ENCODE measurements at places on chromosomes 3 and 15.
A peak's percentile ranks its signal among the peaks of the same experiment; 100 is the strongest.

DNA sequence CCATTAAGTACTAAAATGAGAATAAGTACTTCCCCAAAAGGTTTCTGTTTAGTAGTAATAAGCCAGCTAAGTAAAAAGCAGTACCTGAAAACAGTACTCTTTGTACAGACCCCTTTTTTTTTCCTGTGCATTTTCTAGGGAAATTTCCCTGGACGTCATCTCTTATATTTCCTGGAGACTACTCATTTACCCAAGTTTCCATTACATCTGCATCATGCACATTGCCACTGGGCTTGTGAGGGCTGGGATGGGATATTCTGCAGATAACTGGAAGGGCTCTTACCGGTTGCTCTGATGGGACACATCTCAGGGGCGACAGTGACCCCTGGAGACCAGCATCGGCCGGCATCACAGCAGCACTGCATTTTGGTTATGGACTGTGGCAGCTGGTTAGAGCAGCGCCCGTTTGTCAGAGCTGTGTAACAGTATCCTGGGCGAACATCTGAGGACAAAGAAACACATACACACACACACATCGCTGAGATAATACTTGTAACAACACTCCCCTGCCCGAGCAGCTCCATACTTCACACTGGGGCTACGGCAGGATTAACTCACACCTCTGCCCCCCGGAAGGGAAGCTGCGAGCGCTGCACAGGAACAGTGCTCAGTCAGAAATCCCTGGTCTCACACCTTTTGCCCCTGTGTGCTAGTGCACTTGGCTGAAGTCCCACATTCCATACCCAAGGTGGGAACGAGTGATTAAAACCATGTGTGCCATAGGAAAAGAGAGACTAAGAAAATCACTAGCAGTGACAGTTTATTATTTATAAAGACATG is 124.9 kb downstream of the FBN1 start:
- DNase-seq: no peak

DNA sequence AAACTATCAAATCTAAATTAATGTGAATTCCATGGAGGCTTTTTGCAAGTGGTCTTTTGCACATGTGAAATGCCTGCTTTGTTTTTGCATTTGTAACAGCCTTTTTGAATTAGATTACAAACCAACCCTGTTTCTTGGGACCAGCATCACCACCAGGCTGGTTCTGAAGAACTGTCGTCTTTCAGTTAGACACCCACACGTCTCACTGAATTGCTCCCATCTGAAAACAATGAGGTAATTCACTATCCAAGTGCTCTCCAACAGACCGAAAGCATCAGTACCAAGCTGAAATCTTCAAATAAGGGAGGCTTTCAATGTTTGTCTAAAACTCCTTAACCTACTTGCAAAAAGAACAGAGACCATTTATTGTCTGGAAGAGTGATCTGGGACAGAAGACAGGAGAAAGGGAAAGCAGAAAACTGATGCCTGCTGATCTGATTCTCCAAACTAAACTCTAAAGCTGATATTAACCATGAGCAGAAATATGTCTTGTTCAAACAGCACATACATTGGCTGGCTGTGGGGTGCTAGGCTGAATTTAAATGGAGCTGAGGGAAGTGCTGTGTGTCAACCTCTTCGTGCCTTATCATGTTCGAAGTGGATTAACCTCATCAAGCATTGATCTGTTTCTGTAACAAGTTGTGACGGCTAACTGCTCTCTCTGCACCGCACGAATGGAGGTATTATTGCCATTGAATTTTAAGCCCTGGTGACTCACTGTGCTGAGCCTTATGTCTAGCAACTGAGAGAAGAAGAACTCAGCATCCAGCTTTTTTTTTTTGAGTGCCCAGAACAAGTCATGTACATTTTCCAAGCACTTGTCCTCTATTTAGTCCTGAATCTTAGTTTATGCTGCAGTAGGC is 213.7 kb upstream of the P2RY1 start:
- no peak for DNase-seq

GRCh38 chr15:60779718-60780503 is 301.0 kb upstream of the ICE2 start:
- no peak for DNase-seq

GRCh38 chr3:100339786-100340185 is 5.2 kb downstream of the NIT2 start:
- DNase-seq: no peak

- no peak for DNase-seq
Observed at GRCh38 chr3:57852896-57853295, 96.8 kb downstream of the SLMAP start.

DNA sequence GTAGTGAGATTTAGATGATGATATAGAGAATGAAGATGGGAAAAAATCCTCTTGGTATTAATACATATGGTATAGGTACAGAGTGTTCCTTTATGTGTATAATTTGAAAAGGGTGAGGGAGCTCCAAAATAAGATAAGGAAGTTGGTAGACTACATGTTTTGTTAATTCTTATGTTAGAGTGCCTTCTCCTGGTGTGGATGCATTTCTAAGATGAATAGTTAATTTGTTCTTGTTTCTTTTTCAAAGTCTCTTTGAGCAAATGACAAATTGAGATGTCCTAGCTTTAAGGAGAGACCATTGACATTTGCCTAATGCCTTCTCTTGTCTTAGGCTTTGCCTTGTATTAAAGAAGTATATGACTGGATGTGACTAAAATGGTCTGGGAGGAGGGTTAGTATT is 34.1 kb downstream of the AKAP13 start:
- DNase-seq: peak; percentile 36

GRCh38 chr3:189094539-189094938 is 77.2 kb upstream of the TPRG1 start:
- no peak for DNase-seq

DNA sequence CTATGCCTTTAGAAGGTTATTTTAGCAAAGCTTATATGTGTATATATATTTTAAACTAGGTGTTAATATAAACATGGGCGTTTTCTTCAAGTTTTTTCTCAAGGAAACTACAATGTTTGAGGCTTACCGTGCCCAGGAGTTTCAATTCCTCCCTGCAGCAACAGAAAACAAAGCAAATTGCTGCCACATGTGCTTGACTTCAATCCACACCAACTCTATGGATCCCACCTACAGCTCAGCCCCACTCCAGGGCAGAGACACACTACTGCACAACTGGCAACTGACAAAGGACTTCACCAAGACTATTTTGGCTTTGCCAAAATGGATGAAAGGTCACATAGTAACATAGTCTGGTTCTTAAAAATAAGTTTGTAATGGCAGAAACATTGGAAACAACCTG is 346.6 kb downstream of the ERC2 start:
- DNase-seq: no peak

- no peak for DNase-seq
Observed at GRCh38 chr3:171327441-171328174, 132.6 kb downstream of the TNIK start.

DNA sequence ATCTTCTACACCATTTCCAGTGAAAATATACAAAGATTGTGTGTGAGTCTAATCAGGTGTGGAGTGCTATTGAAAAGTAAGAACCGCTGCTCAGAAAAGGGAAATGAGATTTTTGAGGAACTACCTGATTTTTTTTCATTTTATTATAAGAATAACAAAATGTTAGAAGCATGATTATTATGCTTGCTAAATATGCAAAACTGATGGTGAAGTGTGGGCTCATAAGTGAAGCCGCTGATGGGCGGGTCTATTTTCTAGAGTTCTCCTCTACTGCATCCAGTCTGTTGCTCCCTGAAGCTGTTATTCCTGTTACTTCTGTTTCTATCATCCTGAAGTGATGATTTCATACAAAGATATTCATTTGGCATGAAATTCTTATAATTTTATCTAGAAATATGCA is 612.0 kb downstream of the CADM2 start:
- no peak for DNase-seq

- DNase-seq: no peak
Observed at GRCh38 chr15:37814847-37815515, 119.5 kb upstream of the TMCO5A start.

DNA sequence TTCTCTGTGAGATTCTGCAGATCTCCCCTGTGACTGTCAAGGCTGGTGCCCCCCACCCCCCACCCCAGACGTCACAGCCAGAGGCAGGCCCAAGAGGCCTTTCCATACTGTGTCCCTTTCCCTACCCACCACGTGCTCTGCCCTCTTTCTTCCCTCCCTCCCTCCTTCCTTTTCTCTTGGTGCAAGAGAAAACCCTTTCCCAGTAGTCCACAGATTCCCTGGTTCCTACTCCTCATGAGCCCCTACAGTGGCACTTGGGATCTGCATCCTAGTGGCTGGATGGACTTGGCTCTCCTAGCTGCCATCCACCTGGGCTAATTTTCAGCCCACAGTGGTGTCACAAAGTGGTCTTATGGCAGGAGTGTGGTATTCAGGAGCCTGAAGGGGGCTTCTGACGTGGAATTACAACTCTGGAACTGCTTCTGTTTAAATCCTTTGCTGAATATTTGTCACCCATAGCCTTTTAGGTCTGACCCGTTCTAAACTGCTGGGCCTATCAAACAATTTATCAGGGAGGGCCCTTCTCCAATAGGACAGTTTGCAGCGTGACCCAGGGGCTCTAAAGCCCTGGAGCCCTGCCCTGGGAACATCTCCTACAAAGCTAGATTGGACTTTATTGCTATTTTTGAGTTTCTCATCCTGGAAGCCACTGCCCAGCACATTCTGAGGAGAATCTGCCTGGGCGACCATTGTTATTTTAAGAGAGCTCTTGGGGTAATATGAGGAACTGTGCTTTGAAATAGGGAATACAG is 35.3 kb downstream of the KLF13 start:
- no peak for DNase-seq

DNA sequence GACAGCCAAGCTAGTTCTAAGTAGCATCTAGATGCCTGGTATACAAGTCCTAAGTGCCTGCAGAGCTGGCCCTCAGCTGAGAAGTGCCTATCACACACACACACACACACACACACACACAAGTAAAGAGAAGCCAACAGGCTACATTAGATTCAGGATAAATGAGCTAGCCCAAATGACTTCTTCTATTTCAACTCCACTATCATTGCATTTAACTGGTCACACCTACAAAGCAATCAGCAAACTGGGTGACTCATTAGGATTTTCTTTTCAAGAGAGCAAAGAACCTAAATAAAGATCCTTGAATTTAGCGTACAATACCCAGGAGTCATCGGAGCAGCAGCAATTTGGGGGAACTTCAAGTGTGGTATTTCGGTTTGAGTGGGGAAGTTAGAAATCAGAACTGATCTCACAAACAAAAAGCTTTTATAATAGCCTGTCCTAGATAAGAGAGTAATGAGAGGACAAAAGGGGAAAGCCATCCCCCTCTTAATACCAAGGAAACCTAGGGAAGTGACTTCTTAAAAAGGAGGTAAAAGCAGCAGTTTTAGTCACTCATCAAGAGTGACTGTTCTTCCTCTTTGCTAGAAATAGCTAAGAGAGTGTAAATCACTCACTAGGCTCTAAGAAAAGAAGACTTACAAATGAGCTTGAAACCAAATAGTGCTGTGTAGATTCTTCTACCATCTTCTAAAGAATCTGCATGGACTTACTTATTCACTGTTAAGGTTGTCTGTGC is 112.7 kb downstream of the TNIK start:
- no peak for DNase-seq

DNA sequence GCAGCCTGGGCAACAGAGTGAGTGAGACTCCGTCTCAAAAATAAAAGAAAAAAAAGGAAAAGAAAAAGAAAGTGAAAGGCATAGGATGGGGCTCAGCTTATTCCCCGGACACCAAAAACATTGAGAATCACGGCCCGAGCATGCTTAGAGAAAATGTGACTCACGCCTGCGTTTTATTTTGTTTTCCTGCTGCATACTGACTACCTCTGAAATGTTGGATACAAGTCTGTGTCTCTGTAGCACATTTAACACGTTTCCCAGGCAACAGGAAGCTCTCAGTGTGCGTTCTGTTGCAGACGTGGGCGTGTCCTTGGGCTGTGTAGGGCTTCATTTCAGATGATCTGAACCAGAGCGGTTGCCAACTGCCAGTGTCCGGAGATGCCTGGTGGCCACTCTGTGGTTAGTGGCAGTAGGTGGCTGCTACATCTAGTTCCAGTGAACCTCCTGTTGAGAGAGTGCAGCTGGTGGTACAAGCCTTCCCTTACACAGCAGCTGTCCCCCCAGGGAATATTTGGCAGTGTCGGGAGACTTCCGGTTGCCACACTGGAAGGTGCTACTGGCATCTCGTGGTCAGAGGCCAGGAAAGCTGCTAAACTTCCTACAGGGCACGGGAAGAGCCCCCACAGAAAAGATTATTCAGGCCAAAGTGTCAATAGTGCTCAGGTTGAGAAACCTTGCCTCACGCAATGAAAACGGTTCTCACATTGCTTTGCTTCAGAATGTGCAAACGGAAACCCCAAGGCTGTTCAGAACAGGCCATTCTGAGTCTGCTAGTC is 3.0 kb downstream of the SLC51A start:
- peak; percentile 84 for DNase-seq

- DNase-seq: no peak
Observed at GRCh38 chr15:71411538-71412482, 296.5 kb downstream of the THSD4 start.

DNA sequence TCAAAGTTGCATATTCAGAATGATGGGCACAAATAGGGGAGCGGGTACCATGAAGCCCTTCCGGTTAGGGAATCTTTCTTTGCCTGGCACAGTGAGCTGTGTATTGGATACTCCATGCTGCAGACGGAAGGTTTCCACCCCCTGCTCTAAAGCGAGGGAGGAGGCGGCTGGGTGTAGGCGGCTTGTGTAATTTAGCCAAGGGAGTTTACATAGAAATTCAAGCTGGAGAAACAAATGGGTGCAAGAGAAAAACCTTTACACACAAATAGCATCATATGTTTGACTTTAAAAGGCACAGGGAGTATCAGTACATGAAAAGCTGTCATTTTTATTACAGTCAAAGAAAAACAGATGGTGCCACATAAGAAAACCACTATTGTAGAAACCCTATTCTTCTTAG is 59.3 kb upstream of the ADCY5 start:
- DNase-seq: no peak

DNA sequence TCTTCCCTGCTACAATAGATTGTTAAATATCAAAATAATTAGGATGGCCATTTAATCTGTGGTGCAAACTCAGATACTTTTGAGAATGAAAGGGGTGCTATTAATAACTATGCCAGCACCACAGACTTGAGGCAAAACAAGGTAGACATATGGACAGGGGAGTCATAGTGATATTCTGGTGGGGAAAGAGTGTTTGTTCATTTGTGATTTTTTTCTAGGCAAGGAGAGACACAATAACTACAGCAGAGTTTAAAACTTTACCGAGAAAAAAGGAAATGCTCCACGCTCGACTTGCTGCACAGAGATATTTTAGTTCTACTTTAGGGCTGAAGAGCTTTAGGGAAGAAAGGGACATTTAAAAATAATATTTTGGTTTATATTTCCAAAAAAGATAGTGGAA is 611.2 kb upstream of the GRM7 start:
- DNase-seq: no peak

- DNase-seq: peak; percentile 45
Observed at GRCh38 chr3:128867200-128868125, 12.0 kb upstream of the ACAD9 start.

Measured in MM.1S (cell line).